ENCODE measurements at places on chromosomes 7 and 10.
A peak's percentile ranks its signal among the peaks of the same experiment; 100 is the strongest.

DNA sequence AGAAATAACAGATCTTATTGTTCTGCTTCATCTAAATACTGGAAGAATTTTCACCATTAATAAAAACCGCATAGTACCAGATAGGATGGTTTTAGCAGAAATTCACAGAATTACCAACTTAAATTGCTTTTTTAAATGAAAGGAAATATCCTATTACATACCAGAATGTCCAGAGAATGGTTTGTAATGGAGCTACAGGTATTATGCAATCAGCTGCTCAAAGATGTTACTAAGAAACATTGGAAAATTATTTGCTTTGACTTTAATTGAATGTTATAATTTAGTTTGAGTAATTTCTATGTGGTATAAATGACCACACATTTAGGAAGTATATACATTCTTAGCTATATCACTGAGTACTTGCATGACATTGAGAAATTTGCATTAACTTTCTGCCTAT lies 338.3 kb downstream of the ETV1 start:
- no peak for DNase-seq

DNA sequence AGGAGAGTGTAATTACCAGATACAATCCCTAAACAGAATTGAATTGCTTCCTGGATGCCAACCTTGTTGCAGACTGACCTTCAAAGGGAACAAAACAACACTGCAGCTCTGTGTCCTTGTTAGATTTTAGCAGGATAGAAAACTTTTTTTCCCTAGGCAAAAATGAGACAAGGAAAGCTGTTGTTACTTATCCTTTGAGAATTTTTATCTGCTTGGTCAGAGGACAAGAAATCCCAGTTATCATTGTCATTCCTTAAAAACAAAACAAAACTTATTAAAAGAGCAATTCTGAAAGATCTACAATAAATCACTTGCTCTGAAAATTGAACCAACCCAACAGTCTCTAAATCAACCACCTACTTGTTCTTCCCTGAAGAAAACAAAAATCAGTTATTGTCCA lies 652.6 kb downstream of the REEP3 start:
- DNase-seq: no peak

DNA sequence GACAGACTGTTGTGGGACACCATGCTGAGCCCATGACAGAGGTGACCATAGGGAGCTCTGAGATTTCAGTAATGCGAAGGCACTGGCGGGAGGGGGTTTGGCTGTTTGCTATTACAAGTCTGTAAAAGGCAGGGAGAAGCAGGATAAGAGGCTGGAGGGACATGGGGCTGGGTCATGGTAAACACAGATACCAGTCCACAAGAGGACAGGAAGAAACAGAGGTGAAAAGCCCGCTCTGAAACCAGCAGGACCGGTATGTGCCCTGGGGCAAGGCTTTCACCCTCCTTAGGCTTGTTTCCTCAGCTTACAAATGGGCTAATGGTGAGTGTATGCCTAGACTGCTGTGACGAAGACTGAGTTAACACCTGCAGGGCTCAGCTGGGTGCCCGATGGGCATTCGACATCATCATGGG lies 34.1 kb downstream of the ANXA11 start:
- DNase-seq: no peak

- DNase-seq: no peak
These were observed 22.3 kb upstream of the C10orf95 start for GRCh38 chr10:102473445-102474331.

DNA sequence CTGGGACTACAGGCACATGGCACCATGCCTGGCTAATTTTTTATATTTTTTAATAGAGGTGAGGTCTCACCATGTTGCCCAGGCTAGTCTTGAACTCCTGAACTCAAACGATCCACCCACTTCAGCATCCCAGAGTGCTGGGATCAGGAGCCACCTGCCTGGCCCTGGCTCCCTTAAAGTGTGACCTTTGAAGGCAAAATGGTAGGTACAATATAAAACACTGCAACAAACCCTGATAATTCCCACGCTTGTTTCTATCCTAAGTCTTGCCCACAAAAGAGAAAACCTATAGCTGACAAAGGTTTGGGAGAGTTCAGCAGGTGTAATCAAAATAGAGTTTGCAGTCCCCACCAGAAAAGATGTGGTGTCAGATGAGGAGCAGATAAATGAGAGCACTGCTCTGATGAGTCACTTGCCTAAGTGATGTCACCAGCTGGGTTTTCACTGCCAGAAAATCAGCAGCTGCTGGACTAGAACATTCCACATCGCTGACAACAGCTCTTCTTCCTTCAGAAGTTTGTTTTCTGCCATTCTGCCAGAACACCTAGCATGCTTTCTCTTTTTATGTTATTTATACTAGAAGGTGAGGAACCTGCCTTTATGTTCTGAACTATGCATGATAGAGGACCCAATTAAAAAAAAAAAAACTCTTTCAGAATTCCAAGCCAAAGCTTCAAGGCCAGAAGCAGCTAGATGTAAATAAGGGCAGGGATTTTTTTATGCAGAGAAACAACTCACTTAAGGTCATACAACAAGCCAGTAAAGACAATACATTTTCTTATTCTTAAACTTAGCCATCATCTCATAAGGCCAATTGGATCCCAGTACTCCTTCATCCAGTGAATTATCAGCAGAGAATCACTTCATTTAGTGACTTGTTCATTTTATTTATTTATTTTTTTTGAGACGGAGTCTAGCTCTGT lies 18.0 kb downstream of the PURB start:
- no peak for DNase-seq

- no peak for DNase-seq
These were observed 29.0 kb downstream of the MGAM2 start for GRCh38 chr7:142140401-142140959.

- no peak for DNase-seq
These were observed 128.5 kb upstream of the CDK1 start for GRCh38 chr10:60649485-60650377.

DNA sequence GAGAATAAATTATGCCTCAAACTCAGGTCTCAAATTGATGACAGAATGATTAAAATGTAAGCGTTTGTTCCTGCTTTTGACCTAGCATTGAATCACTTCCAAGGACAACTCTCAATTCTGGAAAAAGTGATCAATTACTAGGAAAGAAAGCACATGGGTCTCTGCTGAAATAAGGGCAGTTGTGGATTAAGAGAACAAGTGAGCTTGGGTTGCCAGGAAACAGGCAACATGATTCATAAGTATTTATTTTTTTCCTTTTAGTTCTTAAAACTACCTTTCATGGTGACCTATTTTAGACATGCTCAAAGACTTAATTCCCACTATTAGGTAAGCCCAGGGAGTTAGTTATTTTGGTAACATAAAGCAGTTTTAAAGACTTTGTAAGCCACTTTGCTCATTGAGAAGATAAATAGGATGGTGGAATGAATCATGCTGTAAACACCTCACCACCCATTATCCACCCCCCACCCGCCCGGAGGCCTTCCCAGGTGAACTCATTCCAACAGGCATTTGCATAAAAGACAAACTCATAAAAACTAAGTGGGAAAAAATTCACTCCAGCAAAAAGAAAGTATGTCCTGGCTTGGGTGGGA lies 728.3 kb downstream of the SORCS1 start:
- DNase-seq: no peak

DNA sequence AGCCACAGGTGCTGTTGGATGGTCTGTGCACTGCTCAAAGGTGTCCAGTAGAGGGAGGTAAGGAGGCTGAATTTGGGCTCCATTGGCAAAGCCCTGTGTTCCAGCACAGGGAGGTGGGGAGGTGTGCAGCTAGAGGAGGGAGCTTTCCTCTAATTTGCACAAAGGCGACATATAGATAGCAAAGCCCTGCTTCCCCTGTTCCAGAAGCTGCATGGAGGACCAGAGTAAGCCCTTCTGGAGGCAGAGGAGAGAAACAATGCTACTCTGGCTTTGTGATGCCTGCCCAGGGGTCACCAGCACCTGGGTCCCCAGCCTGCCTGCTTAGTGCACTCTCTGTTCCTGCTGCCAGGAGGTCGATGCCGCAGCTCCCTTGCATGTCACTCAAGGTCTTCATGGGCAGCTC lies 3.4 kb upstream of the ARHGAP22 start:
- peak; percentile 16 for DNase-seq
